Thyroid gland (tissue), 4 donors: ENCODE measurements at places on chromosomes 16 and 17. TPM values are rescaled to one million over a fixed set of nuclear protein-coding genes. Genes with fewer than 3 reads are reported as not detected.
A peak's percentile ranks its signal among the peaks of the same experiment; 100 is the strongest.

- H3K27me3 ChIP-seq = no peaks in the 10 kb centered on the region
- DNase-seq = no peak
- peak overlapping the region; percentile 97 for H3K27ac ChIP-seq
Measured at GRCh38 chr17:28897769-28898526, 415 bp upstream of the FLOT2 start.

DNA sequence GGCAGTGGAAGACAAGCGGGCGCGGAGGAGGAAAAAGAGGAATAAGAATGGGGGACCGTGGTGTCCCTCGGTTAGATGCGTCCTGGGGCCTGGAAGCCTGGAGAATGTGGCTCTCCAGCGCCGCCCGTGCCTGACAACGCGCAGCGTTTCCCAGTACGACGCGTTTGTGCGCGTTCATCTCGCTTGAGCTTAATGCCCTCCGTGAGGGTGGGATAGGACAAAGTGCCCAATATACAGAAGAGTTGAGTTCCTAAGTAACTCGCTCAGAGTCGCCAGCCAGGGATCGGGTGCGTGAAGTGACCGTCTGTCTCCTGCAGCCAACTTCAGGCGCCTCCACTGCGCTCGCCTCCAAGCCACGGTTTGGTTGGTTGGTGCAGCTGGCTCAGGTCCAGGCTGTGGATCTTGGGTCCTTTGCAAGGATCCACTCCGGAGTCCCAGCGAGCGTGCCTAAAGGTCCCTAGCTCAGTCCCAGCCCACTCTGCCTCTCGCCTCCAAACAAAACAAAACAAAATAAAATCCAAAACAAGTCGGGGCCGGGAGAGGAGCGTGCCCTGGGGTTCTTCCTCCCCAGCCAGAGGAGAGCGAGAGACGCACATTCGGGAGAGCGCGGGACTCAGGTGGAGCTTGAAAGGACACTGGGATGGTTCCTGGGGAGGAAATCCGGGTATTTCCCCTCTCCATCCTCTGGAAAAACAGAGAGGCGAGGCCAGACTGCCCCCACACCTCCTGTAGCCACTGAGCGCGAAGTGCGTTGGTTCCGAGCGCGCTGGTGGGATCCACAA lies 974 bp downstream of the GALR2 start:
- no peaks in the 10 kb centered on the region for H3K36me3 ChIP-seq
- H3K4me1 ChIP-seq = peaks cover 32% of the 10 kb centered on the region
- DNase-seq = peak; percentile 39
- peaks cover 26% of the 10 kb centered on the region for H3K27me3 ChIP-seq

- no peak for DNase-seq
- no peaks in the 10 kb centered on the region for H3K36me3 ChIP-seq
- no peak overlapping the region for H3K27ac ChIP-seq
- H3K27me3 ChIP-seq = no peaks in the 10 kb centered on the region
Measured at GRCh38 chr17:79242873-79243602, 168.4 kb downstream of the ENGASE start.

DNA sequence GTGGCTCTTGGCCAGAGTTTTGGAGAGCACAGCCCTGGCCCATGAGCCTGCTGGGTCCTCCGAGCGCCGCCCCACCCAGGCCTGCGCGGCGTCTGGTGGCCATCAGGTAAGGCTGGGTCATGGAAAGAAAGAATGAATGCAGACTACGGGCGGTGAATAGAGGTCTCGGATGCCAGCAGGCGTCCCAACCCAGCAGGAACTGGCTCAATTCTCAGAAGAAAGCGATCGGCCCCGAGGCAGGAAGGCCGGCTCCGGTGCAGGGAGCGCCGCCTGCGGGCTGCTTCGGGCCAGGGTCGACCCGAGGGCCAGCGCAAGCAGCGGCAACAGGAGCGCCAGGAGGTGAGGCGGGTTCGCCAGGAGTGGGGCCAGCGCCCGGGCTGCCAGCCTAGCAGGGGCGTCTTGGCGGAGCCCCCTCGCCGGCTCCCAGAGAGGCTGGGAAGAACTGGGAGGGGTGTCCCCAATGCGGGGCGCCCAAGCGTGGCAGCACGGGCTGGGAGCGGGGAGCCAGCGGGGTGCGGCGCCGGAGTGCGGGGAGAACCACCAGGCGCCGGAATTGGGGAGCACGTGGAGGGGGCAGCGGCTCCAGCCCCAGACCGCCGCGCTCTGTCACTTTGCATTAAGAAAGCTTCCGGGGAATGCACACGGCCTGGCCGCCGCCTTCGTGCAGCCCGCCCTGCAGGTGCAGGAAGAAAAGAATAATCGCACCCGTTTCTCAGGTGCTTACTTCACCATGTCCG lies 7.1 kb upstream of the TMC5 start:
- DNase-seq = peak; percentile 55
- no peak overlapping the region for H3K27ac ChIP-seq
- no peaks in the 10 kb centered on the region for H3K27me3 ChIP-seq
- peaks cover 9% of the 10 kb centered on the region for H3K4me1 ChIP-seq
- H3K36me3 ChIP-seq = no peaks in the 10 kb centered on the region

DNA sequence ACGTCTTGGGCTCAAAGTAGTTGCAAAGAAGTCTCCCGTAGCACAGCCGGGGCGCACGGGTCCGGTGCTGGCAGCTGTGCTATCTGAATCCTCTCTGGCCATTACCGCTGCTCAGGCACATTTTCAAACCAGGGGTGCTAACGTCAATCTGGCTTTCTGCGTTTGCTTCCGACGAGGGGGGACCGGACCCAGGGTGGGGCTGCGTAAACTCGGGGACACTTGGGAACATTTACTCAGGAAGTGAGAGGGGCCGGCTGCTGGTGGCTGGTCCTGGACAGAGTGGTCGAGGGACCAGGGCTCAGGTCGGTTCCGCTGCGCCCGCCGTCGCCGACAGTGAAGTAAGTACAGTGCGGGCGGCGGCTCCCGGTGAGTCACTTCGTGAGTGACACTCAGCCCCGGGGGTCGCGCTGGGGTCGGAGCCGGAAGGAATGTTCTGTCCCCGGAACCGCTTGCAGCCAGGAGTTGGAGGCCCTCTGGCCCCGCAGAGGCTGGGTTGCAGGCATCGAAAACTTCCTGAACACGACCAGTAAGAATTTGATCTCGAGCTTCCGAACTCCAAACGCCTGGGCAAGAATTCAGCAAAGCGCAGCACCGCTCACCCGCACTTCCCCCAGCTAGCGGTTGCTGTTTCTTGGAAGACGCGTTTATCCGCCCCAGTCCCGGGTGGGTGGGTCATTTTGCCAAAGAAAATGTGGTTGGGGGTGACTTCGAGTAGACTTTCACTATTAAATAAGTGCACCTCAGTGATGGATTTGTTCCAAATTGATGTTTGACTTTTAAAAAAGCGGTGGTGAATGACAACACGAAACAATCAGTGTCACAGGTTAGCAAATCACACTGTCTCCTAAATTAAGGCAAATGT lies 1.4 kb upstream of the HS3ST3B1 start:
- H3K4me3 ChIP-seq = no peak overlapping the region
- peaks cover 34% of the 10 kb centered on the region for H3K4me1 ChIP-seq
- H3K27me3 ChIP-seq = peaks cover 44% of the 10 kb centered on the region
- H3K36me3 ChIP-seq = no peaks in the 10 kb centered on the region

DNA sequence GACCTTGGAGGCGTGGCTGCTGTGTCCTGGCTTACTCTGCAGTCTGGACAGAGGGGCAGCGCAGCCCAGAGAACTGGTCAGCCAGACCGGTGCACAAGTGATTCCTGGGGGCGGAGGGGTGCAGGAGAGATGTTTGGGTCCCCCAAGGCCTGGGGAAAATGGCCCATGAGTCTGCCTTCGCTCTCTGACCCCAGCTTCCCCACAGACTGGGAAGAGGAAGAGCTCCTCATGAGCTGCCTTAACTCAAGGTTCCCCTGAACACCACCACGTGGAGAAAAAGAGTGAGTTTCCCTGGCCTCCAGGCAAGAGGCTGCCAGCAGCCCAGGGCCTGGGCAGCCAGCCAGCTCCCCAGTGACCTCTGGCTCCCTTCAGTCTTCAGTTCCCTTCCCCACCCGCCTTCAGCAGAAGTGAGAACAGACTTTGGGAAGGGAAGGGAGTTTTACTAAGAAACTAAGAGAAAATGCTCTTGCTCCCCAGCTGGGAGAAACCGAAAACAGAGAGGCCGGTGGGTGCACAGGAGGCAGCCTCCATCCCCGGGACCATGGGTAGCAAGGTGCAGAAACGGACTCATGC lies 2.0 kb upstream of the C17orf99 start:
- peaks cover 26% of the 10 kb centered on the region for H3K4me1 ChIP-seq
- H3K27me3 ChIP-seq = no peaks in the 10 kb centered on the region
- peak overlapping the region; percentile 68 for H3K27ac ChIP-seq
- H3K4me3 ChIP-seq = no peak overlapping the region
- peak; percentile 82 for DNase-seq

- peaks cover 81% of the 10 kb centered on the region for H3K4me1 ChIP-seq
- peak overlapping the region; percentile 37 for H3K27ac ChIP-seq
- no peaks in the 10 kb centered on the region for H3K27me3 ChIP-seq
Measured at GRCh38 chr16:89319886-89320781, 102.6 kb downstream of the ZNF778 start.

- no peaks in the 10 kb centered on the region for H3K27me3 ChIP-seq
- DNase-seq = no peak
- H3K27ac ChIP-seq = no peak overlapping the region
- H3K4me1 ChIP-seq = no peaks in the 10 kb centered on the region
- H3K36me3 ChIP-seq = no peaks in the 10 kb centered on the region
Measured at GRCh38 chr16:65148804-65149203, 26.9 kb upstream of the CDH11 start.

GRCh38 chr16:71338632-71339031 lies 19.9 kb upstream of the CALB2 start:
- no peaks in the 10 kb centered on the region for H3K36me3 ChIP-seq
- no peaks in the 10 kb centered on the region for H3K27me3 ChIP-seq
- no peak overlapping the region for H3K4me3 ChIP-seq
- H3K27ac ChIP-seq = no peak overlapping the region

DNA sequence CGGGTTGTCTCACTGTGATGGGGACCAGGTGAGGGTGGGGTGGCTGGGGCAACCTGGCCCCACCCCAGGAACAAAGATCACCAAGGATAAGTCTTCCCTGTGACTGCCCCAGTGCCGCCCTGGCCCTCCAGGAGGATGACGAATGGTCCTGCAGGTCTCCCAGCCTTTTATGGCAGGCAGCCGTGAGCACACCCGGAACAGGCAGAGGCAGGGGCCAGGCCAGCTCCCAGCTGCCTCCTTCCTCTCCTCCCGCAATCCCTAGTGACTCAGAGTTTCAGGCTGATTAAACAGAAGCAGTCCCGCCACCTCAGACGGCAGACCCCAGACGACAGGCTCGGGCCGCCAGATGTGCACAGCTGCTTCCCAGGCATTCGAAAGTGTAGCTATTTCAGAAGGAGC lies 13.3 kb downstream of the JUP start:
- DNase-seq = peak; percentile 56
- H3K36me3 ChIP-seq = peaks cover 27% of the 10 kb centered on the region
- H3K4me3 ChIP-seq = no peak overlapping the region
- H3K27ac ChIP-seq = peak overlapping the region; percentile 71
- no peaks in the 10 kb centered on the region for H3K27me3 ChIP-seq
- H3K4me1 ChIP-seq = peaks cover 67% of the 10 kb centered on the region

- H3K4me3 ChIP-seq = no peak overlapping the region
- no peaks in the 10 kb centered on the region for H3K27me3 ChIP-seq
- H3K4me1 ChIP-seq = peaks cover 23% of the 10 kb centered on the region
- DNase-seq = no peak
- H3K36me3 ChIP-seq = peaks cover 79% of the 10 kb centered on the region
Measured at GRCh38 chr16:30663820-30664219, 5.6 kb downstream of the FBRS start.

- H3K27me3 ChIP-seq = no peaks in the 10 kb centered on the region
- H3K27ac ChIP-seq = no peak overlapping the region
- peaks cover 17% of the 10 kb centered on the region for H3K4me1 ChIP-seq
- H3K36me3 ChIP-seq = peaks cover 19% of the 10 kb centered on the region
- no peak for DNase-seq
Measured at GRCh38 chr17:74769856-74770497, 6.2 kb downstream of the NAT9 start.

GRCh38 chr16:89200124-89200849 lies at the start of gene SLC22A31:
TSS of gene SLC22A31 (minus strand) at chr16:89200537. CDS start at chr16:89200501, 36 bp downstream.
- H3K4me3 ChIP-seq = no peak within 1 kb of the TSS
- H3K4me1 ChIP-seq = no peaks in the 10 kb centered on the region
- peaks cover 18% of the 10 kb centered on the region for H3K27me3 ChIP-seq
- no peak for DNase-seq
- no peaks in the 10 kb centered on the region for H3K36me3 ChIP-seq

DNA sequence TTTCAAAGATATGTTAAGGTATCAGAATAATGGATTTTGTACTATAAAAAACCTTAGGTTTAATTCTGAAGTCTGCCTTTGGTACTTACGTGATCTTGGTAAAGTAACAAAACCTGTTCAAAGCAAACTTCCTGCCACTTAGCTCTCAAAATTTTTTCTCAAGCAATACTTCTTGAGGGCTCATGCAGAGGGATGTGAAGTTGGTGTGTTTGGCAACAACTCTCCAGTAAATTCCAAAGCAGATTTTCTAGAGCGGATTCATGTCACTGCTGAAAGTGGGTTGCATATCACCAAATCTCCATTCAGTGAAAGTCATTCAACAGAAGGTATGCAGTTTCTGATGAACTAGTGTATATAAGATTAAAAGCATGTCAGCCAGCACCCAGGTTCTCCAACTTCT lies 856.7 kb downstream of the CDH8 start:
- H3K27ac ChIP-seq = peak overlapping the region; percentile 25
- H3K27me3 ChIP-seq = no peaks in the 10 kb centered on the region
- no peaks in the 10 kb centered on the region for H3K36me3 ChIP-seq
- H3K4me1 ChIP-seq = peaks cover 3% of the 10 kb centered on the region
- peak; percentile 13 for DNase-seq

DNA sequence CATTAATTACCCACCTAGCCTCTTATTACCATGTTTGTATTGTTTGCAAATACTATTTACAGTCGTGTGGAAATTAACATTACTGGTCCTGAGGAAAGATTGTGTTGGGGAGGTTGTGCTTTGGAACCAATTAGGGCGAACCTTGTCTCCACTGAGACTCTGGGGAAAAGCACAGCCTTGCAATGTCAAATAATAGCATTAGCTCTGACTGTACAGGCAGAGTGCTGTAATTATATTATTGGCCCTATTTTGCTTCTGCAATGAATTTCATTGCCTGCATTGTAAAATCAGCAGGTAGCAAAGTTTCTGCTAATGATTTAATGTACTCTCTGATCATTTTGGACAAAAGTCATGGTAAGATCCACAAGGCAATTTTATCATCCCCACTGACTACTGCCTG lies 97.0 kb downstream of the WWOX start:
- H3K36me3 ChIP-seq = no peaks in the 10 kb centered on the region
- no peak overlapping the region for H3K4me3 ChIP-seq
- H3K27ac ChIP-seq = no peak overlapping the region
- no peaks in the 10 kb centered on the region for H3K27me3 ChIP-seq
- H3K4me1 ChIP-seq = no peaks in the 10 kb centered on the region

KRTAP3-2 gene
- not detected for total RNA-seq

CFAP52 gene
- not detected for total RNA-seq

ENPP7 gene
- not detected for total RNA-seq

TOX3 gene
- not detected for total RNA-seq

C16orf54 gene
- 0.22 TPM for total RNA-seq
